ENCODE measurements at places on chromosomes 3 and 15.

- no peak for DNase-seq
Measured at GRCh38 chr3:35857004-35857403, 217.7 kb downstream of the ARPP21 start.

DNA sequence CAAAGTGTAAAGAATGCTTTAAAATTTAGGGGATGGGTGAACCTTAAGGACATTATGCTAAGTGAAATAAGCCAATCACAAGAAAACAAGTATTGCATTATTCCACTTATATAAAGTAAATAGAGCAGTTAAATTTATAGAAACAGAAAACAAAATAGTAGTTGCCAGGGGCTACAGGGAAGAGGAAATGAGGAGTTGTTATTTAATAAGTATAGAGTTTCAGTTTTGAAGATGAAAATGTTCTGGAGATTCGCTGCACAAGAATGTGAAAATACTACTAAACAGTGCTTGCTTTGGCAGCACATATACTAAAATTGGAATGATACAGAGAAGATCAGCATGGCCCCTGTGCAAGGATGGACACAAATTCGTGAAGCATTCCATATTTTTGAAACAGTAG, 32.0 kb downstream of the DNAH12 start:
- DNase-seq, result no peak

DNA sequence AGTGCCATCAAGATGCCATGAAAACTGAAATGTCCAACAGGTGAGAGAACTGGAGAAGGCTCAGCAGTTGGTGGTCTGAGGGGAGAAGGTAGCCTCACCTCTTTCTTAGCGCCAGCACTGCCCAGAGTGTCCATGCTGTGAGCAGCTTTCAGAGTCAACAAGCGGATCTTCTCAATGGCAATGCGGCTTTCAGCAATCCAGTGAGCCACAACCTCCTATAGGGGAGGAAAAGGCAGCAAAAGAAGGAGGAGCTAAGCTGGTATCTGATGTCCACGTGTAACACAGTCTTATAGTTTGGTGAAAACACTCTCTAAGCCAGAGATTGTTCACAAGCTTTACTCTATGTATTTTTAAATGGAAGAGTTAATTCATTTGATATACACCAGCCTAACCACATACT, 36.1 kb upstream of the ACKR4 start:
- no peak for DNase-seq

GRCh38 chr15:64163659-64164362, 989 bp upstream of the PPIB start:
- no peak for DNase-seq

DNA sequence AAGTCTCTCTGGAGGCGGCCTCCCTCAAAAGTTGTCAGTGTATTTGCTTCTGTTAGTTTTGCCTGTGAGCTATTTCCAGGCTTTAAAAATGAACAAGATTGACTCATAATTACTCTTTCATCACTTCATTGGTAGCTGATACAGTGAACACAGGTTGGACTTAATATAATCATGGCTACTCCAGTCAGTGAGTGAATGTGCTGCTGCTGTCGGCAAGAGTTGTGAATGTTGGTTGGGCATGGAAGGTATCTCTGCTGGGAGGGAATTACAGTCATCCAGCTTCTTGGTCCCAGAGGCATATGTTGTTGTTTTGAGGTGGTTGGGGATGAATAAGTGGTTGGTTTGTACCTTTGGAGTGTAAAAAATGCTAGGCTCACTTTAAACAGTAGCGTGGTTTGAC, 11.5 kb downstream of the TCF12 start:
- DNase-seq, result no peak

DNA sequence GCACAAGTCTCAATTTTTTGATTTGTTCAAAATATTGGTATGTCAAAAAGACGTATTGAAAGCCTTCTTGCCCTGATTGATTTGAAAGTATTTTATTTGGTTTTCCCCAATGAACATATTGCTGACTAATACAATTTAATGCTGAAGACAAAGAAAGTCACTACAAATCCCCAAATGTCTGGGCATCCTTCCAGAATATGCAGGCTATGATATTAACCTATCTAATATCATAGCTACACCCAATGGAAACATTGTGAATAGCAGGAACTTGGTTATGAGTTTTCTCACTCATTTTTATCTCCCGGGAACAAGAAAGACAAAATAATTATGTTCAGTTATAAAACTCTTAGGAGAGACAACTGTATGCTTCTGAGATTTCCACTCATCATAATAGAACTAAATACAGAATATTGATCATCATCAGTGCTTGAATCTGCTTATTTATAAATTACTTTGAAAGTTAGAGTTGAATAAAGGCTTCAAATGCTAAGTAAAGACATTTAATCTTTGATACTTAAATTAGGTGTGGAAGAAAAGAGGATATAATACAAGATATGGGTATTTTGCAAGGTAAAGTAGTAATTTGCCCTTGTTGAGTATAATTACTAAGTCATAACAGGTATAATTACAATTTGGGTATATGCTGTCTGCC, 483.9 kb downstream of the RBMS3 start:
- no peak for DNase-seq

DNA sequence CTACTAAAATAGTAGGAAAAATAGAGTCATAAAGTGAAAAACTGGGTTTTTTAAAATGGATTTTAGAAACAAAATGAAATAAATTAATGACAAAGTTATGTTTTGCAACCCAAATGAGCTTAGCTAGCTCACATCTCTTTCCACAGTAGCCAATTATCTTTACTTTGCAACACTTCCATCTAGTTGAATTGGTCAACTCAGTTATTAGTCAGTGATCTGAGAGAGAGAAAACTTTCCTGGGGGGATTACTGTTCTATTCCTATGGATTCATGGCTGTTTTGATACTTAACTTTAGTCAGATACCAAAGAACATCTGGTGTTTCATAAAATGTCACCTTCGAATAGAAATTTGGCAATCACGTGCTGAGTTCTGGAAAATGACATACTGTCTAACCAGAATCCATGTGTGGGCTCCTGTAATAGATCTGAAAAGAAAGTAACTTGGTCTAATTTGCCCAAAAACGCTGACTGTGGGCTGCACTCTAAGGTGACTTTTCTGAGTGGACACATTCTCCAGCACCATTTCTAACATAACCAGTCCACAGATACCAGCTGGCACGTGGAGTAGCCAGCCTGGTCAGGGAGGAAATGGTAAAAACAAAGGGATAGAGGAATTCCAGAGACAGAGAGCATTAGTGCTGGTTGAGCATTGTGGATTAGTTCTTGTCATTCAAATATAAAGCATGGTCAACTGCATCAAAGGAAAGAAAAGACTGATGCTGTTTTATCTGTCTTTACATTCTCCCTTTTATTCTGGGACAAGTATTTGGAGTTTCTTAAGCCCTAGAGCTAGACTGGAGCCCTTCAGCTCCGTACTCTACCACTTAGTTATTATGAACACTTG, 45.2 kb upstream of the CCDC80 start:
- DNase-seq, result no peak

DNA sequence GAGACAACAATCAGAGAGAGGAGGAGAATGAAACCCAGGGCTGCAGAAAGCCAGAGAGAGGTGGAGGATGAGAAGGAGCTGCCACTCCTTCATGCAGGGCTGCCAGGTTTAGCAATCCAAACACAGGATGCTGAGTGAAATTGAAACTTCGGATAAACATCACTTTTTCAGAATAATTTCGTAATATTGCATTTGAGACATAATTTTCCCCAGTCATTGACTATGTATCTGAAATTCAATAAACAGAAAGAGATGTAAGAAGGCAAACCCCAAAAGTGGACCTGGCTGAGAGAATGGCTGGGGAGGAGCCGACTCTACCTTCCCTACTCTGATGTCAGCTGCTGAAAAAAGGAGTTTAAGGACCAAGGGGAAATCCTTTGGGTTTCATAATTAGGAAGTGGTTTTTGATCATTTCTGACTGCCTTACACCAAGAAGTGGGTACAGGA, 33.8 kb downstream of the SLC9A9 start:
- no peak for DNase-seq

DNA sequence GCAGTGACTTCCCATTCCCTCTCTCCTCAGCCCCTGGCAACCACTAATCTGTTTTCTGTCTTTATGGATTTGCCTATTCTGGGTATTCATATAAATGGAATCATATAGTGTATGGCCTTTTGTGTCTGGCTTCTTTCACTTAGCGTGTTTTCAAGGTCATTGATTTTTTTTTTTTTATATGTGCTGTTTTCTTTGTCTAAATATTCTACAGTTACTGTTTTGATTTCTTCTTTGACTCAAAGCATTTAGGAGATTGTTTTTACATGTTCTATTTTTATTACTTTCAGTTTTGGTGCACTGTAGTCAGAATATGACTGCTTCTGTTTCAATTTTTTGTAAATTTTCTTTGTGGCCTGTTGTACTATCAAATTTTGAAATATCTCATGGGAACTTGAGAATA, 71.9 kb upstream of the RNU6-1 start:
- DNase-seq, result no peak

GRCh38 chr3:52277972-52278509, 408 bp downstream of the WDR82 start:
- DNase-seq, result no peak

DNA sequence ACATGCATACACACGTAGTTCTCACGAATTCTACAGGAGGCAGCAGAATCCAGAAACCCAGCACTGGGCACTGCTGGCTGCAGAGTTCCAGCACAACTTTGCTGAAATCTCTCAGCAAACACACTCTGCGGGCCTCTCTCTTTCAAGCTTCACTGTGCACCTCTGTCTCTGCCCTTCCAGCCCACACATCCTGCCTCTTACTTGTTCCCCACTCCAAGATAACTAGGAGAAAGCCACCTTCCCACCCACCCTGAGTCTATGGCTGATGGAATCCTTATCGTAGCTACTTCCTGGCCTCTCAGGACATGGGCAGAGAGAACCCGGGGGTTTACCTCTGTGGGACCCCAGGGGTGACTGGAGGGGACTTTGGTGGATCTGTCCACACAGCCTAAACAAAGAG, 11.9 kb downstream of the ANP32A start:
- no peak for DNase-seq

DNA sequence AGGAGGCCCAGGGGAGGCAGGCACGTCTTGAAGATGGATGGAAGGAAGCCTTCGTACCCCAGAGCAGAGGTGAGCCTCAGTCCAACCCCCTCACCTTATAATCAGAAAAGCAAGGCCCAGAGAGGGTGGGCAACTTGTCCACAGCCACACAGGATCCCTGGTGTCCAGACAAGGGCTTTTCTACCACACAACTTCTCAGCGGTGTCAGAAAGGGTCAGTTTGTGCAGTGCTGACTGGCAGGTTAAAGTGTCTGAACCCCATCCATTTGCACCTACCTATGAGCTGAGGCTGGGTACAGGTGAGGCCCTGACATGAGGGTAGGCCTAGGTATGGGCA, 8.6 kb downstream of the IGDCC3 start:
- no peak for DNase-seq

DNA sequence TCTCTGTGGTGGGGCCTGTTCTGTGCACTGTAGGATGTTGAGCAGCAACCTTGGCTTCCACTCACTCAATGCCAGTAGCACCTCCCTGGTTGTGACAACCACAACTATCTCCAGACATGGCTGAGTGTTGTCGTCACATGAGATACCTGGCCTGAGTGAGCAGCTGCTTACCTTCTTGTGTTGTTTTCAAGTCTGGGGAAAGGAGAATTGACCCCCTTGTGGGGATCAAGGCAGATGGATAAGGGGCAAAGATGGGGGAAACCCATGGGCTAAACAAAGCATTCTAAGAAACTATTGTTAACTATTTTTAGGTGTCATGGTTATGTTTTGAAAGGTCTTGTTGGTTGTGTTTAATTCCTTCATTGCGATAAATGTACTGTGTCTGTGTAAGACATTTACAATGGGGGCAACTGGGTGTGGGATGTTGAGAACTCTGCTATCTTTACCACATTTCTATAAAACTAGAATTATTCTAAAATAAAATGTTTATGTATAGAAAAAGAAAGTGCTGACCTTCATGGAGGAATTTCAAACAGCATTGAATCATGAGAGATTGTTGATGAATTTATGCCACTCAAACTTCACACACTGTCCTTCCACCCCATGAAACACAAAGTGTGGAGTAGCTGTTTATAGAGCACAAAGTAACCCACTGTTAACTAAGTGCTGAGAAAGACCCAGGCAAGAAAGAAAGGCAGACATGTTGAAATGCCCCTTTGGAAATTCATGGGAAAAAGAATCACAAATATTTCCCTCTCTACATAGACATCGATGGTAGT, 48.4 kb upstream of the SPTSSB start:
- DNase-seq, result no peak

GRCh38 chr15:92617549-92618520, 37.7 kb downstream of the FAM174B start:
- peak; percentile 23 for DNase-seq

- no peak for DNase-seq
Measured at GRCh38 chr3:127409421-127410136, 121.7 kb upstream of the PRR20G start.

DNA sequence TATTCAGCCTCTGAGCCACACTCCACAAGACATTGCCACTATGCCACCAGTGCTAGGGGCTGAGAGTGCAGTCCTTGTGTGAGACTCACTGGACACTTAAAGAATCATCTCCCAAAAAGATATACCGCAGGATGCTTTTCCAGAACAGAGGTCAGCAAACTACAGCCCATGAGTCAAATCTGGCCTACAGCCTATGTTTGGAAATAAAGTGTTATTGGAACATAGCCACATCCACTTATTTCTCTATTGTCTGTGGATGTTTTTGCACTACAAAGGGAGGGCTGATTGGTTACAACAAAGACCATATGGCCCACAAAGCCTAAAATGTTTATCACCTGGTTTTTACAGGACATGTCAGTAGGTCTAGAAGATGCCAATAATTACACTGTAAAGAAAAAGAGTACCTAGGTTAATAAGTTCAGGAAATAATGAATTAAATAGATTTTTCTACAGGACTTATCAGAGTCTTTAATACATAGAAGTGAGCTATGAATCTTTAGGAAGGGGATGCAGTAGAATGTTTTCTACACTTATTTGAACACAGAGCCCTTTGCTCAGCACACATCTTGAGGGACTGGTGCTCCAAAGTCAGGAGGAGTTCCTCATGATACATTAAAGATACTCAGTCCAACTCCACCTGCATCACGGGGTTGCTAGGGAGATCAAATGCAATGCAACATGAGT, 26.3 kb downstream of the SRGAP3 start:
- no peak for DNase-seq

DNA sequence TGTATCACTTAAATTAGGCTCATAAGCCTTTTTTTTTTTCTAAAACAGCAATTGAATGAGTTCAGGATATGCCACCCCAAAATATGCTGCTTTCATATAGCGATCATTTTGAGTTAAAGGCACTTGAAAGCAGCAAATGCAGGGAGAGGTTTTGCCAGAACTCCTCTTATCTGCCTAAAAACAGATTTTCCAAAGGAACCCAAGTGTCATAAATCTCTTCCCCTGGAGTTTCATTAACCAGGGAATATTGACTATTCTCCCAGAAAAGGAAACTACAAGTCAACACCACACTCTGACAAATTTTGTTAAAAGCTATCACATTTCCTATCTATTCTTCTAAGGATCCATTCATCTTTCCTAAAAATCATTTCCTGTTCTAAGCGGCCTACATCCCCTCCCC, 11.3 kb downstream of the DNAAF4 start:
- DNase-seq, result no peak

GRCh38 chr3:13705702-13706280, 156.9 kb downstream of the FBLN2 start:
- no peak for DNase-seq

GRCh38 chr15:101545548-101546505, 56.3 kb upstream of the PCSK6 start:
- no peak for DNase-seq

- no peak for DNase-seq
Measured at GRCh38 chr15:88004399-88004798, 252.1 kb downstream of the NTRK3 start.

- DNase-seq, result no peak
Measured at GRCh38 chr3:14322001-14322400, 80.4 kb upstream of the SLC6A6 start.

GRCh38 chr3:122350814-122351418, 25.9 kb downstream of the CSTA start:
- DNase-seq, result no peak

Data from DMS153 (cell line).